Renal cortical epithelial cell (primary cell): ENCODE measurements at places on chromosomes 7 and 10. TPM values are rescaled to one million over a fixed set of nuclear protein-coding genes. Genes with fewer than 3 reads are reported as not detected.

The SPDYE6 gene
- not detected in 2 replicates for total RNA-seq

The SPDYE8 gene
- not detected in 2 replicates for total RNA-seq

GRCh38 chr7:12722136-12722535 is 34.7 kb downstream of the ARL4A start:
- DNase-seq = no peak

The AKR1C8 gene
- 0.05 TPM in 1 of 2 replicates, not detected in the other for total RNA-seq

The MEST gene
- 6.1 and 66.2 TPM in 2 replicates for total RNA-seq

DNA sequence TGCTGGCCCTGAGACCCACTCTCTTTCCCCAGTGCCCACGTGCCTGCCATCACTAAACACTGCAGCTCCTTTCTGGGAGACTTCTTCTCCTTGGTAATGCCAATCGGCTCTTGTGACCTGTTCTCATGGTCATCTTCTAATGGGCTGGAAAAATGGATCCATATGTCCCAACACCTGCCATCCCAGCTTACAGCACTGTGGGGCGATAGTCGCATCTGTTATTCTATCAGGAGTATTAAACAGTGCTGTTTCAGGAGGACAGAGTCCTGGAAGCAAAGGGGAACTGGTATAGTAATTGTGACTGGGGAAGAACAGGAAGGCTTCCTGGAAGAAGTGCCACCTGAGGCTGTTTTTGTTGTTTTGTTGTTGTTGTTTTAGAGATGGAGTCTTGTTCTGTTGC is 411.2 kb downstream of the GLRX3 start:
- DNase-seq = no peak

DNA sequence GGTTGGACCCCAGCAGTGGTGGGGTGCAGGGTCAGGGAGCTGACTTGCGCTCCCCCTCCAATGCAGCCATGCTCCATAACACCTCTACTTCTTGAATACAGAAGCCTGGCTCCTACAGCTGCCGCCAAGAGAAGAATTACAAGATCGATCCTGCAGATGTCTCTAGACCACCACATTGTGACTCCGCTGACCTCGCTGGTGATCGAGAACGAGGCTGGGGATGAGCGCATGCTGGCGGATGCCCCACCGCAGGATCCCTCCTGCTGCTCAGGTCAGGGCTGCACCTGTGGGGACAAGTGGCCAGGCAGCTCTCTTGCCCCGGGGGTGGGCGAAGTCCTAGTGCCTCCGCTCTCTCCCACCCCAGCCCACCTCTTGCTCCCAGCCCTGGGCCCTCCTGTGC is 31.7 kb downstream of the ITIH2 start:
- DNase-seq = no peak
